Motor neuron (in vitro differentiated cells): ENCODE measurements at places on chromosomes 12 and 14. TPM values are rescaled to one million over a fixed set of nuclear protein-coding genes. Genes with fewer than 3 reads are reported as not detected.

MSRB3 gene
- 2.2 and 2.5 TPM in 2 replicates for total RNA-seq

IAPP gene
- 0.26 and 0.46 TPM in 2 replicates for total RNA-seq

DNA sequence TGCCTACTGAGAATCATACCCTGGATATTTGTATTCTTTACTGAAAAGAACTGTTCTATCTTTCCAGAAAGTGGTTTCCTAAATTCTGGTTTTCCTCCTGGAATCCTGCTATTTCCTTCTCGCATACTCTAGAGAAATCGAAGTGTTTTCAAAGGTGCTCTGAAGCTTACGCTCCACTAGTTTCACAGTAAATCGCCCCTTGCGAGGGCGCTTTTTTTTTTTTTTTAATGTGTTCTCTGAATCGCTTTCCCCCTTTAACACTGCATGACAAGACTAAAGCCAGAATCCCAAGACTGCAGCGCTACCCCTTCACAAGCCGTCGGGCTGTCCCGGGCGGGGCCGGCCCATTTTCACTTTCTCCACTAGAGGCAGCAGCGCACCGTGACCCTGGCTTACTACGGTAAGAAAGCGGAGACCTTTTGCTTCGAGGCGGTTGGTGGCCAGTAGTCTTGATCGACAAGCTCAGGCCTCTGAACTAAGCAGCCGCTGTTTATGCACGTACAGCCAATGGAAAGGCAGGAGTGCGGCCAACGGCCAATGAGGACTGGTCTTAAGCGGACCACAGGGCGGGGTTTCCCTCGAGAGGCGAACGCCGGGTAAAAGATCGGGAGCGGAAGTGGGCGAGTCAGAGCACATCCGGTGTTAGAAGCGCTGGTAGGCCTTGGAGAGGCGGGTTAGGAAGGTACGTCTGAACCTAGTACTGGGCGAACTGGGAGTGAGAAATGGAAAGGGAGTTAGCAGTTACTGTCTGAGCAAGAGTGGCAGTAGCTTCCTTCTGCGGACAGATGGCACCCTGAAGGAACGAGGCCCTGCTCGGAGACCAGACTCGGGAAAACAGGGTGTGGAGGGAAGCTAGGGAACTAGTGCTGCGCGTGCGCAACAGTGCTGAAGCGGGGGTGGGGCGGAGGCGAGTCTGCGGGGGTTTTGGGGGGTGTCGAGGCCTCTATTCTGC, at the start of gene TMBIM6:
Gene TMBIM6, plus strand, starts transcription at position 628 of the 952 bp plus-strand sequence. CDS start 10,937 bp downstream, outside the sequence.
- peak; percentile 96 for ATAC-seq

DNA sequence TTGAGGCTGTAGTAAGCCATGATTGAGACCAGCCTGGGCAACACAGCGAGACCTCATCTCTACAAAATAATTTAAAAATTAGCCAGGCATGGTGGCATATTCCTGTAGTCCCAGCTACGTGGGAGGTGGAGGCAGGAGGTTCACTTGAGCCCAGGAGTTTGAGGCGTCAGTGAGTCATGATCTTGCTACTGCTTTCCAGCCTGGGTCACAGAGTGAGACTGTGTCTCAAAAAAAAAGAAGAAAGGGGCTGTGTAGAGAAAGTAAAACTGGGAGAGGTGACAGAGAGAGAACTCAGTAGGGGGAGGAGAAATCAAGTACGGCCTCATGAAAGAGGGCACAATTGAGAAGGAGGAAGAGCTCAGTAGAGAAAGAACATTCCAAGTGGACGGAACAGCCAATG, 12.4 kb downstream of the TECPR2 start:
- no peak for ATAC-seq

DNA sequence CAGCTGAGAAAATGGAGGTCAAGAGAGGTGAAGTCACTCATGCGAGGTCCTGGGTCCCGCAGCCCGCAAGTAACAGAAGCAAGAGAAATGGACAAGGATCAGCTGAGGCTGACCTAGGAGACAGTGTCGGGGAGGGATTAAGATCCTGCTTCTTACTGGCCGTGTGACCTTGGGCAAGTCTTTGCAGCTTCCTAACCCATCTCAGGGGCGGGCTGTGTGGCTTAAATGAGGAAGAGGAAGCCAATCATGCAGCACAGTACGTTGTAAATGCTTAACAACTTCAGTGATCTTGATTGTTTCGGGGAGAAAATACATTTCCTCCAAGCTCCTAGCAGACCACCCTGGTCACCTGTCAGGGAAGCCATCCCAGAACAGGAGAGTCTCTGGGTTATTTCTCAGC, 7.1 kb upstream of the PGF start:
- ATAC-seq: no peak

GRCh38 chr12:96810477-96810876, 96.6 kb upstream of the NEDD1 start:
- ATAC-seq: no peak

- ATAC-seq: no peak
Observed at GRCh38 chr14:97707603-97708002, 910.4 kb downstream of the VRK1 start.

GRCh38 chr12:129592449-129592848, 311.4 kb downstream of the TMEM132D start:
- ATAC-seq: no peak
